Activated naive CD4-positive, alpha-beta T cell (primary cell): ENCODE measurements at places on chromosomes 4 and X.

DNA sequence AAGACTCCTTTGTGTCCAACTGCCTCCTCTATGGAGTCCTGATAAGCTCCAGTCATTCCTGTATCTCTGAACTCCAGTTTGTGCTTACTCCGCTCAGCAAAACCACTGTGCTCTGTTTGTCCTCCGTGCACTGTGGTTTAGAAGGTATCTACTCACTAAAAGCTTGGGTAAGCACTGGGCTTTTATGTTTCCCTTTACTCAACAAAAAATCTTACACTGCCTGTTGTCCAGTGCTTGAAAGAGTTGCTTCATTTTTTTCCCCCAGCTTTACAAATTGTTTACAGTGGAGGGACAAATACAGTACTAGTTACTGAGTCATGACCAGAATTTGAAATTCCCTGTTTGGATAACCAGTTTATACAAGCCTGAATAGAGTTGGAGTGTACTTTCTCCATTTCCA, 545.3 kb upstream of the FAT1 start:
- DNase-seq = no peak

DNA sequence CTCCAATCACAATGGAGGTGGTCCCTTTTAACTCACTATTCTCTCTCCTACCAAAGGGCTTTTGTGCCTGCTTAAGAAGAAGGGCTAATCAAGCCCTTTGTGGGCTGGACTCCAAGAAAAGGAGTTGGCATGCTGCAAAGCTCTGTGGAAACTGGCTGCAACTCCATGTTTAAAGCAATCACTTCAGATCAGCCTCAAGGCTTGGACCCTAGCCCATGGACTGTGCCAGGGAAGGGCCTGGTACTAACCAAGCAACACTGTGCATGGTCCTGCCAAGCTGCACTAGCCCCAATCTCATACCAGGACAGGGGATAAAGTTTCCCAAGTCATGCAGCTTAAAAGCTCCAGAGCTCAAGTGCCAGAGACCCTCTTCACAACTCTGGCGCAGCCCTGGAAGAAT, 86.7 kb downstream of the ATP8A1 start:
- no peak for DNase-seq

- DNase-seq = no peak
Observed at GRCh38 chr4:20259707-20260106, 8.0 kb downstream of the SLIT2 start.

- no peak for DNase-seq
Observed at GRCh38 chr4:147704846-147705245, 20.9 kb upstream of the PRMT9 start.

- no peak for DNase-seq
Observed at GRCh38 chr4:100023800-100024199, 73.7 kb upstream of the H2AZ1 start.

DNA sequence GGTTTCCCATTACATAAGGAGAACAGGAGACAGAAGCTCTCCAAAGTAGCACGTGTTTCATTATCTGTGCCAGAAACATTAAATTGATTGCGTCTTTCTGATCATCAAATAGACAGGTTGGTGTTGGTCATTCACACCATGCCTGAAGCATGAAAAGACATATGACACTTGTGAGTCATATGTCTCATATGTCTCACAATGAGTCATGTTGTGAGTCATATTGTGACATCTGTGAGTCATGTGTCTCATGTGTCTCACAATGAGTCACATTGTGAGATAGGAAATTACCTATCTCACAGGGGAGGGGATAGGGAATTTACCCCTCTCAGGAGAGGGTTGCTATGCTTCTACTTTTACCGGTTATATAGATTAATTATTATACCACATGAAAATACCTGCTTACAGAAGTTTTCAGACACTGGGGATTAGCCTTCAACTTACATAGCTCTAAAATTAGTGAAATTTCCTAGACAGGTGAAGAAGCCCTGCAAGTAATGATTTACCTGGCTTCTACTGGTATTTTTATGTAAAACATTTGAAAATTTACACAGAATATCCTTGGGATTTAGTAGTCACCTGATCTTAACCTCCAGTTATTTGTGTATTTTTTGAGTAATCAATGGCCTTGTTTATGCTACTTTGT, 80.8 kb downstream of the NPFFR2 start:
- no peak for DNase-seq
